Glutamatergic neuron (in vitro differentiated cells): ENCODE measurements at places on chromosomes 4 and X.

DNA sequence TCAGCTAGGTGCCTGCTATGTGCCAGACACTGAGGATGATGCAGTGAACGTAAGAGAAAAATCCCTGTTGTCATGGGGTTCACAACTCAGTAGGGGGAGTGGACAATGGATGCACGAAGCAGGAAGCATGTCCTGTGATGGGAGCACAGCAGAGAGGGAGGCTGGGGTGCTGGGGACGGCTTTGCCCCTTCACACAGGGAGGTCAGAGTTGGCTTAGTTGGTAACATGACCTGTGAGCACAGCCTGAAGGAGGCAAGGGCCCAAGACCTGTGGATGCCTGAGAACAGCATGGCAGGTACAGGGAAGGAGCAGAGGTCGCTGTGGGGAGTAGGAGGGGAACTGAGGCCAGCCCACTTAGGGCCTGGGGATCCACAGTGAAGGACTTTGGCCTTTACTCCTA, 109.4 kb downstream of the STK32B start:
- DNase-seq, result no peak

GRCh38 chr4:120673696-120674095, 248.8 kb downstream of the PRDM5 start:
- DNase-seq, result no peak

GRCh38 chr4:3401436-3402171, 40.2 kb upstream of the HGFAC start:
- DNase-seq, result no peak

GRCh38 chr4:154741131-154741665, 2.6 kb upstream of the LRAT start:
- no peak for DNase-seq

DNA sequence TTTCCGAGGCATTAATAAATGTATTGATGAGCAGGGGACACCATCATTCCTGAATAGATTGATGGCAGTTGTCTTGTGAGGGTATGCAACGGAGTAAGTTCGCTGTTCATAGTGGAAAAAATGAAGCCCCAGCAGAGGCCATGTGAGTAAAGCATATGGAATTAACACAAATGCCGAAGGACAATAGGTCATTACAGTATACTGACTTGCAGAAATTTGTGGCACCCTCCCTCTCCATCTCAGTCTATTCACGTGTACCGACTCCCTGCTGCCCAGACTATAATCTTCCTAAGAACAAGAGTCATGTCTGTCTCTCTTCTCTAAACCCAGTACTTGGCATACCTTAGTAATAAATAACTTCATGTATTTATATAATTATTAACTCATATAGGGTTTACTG, 47.1 kb upstream of the PCDH10 start:
- no peak for DNase-seq

DNA sequence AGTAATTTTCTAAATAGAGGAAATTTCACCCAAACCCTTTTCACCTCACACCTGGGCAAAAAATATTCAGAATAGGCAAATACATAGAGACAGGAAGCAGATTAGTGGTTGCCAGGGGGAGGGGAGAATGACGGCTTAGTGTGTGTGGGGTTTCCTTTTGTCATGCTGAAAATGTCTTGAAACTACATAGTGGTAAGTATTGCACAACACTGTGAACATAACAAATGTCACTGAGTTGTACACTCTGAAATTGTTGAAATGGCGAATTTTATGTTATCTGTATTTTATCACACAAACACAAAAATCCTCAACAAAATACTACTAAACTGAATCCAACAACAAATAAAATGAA, 60.7 kb upstream of the PLAC1 start:
- no peak for DNase-seq

GRCh38 chr4:163988865-163989264, 494.4 kb downstream of the TMA16 start:
- DNase-seq, result no peak

DNA sequence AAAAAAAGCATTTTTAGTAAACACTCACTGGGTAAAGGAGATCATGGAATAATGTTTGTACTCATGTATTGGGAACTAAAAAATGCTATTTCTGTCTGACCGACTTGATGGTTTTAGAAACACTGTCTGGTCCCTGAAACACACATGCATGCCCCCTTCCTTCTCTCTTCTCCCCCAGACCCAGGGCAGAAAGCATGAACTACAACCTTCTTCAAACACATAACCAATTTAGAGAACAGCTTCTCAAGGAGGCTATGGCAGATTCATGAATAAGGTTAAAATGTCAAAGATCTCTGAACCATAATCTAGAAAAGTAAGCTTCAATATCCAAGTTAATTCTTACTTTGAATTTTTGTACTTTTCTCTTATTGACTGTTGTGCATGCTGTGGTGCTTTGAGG, 6.0 kb downstream of the CCNA2 start:
- DNase-seq, result no peak
